ENCODE measurements at places on chromosomes 6 and 20. TPM values are rescaled to one million over a fixed set of nuclear protein-coding genes. Genes with fewer than 3 reads are reported as not detected.

Gene UST
- total RNA-seq: 23.8 TPM

Gene NINL
- total RNA-seq: 5.7 TPM

Gene BPIFB1
- 0.07 TPM for total RNA-seq

Gene SPTLC3
- 3.9 TPM for total RNA-seq

Gene MATN4
- not detected for total RNA-seq

Gene FGD2
- not detected for total RNA-seq

Gene HSPA12B
- not detected for total RNA-seq

Gene MEI4
- total RNA-seq: not detected

Gene KIAA0408
- 0.50 TPM for total RNA-seq

Gene DEFB132
- not detected for total RNA-seq

Gene ZSCAN23
- 4.7 TPM for total RNA-seq

Gene NKAPL
- 1.7 TPM for total RNA-seq

Gene CALHM6
- total RNA-seq: 1.5 TPM

Gene RIPPLY2
- not detected for total RNA-seq
